ENCODE measurements at places on chromosomes 7 and 10. TPM values are rescaled to one million over a fixed set of nuclear protein-coding genes. Genes with fewer than 3 reads are reported as not detected.

DNA sequence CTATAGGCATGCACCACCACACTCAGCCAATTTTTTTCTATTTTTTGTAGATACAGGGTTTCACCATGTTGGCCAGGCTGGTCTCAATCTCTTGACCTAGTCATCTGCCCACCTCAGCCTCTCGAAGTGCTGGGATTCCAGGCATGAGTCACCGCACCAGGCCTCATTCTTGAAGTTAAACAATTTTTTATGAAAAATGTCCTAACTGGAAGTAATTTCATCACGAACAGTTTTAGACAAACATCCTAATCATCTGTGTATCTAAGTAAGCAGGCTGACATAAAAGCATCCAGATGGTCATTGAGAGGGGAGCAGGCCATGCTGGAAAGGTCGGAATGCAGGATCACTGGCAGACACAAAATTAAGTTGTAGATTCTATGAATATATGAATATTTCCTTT, 269.1 kb downstream of the ZMYND11 start:
- H3K27me3 ChIP-seq, result no peaks in the 10 kb centered on the region
- no peak overlapping the region for H3K4me3 ChIP-seq
- no peak for DNase-seq
- H3K36me3 ChIP-seq, result no peaks in the 10 kb centered on the region
- no peak overlapping the region for H3K27ac ChIP-seq

GRCh38 chr10:79081353-79082034, 12.7 kb downstream of the ZMIZ1 start:
- H3K27me3 ChIP-seq, result no peaks in the 10 kb centered on the region
- H3K4me1 ChIP-seq, result peaks cover 26% of the 10 kb centered on the region
- no peak overlapping the region for H3K4me3 ChIP-seq
- H3K27ac ChIP-seq, result no peak overlapping the region
- H3K36me3 ChIP-seq, result no peaks in the 10 kb centered on the region
- no peak for DNase-seq

GRCh38 chr7:44987996-44988395, 9.2 kb upstream of the MYO1G start:
- no peak overlapping the region for H3K4me3 ChIP-seq
- no peak for DNase-seq
- peaks cover 37% of the 10 kb centered on the region for H3K4me1 ChIP-seq

- no peaks in the 10 kb centered on the region for H3K27me3 ChIP-seq
- H3K27ac ChIP-seq, result no peak overlapping the region
- H3K4me1 ChIP-seq, result no peaks in the 10 kb centered on the region
Observed at GRCh38 chr10:76444034-76444800, 1012.8 kb downstream of the LRMDA start.

DNA sequence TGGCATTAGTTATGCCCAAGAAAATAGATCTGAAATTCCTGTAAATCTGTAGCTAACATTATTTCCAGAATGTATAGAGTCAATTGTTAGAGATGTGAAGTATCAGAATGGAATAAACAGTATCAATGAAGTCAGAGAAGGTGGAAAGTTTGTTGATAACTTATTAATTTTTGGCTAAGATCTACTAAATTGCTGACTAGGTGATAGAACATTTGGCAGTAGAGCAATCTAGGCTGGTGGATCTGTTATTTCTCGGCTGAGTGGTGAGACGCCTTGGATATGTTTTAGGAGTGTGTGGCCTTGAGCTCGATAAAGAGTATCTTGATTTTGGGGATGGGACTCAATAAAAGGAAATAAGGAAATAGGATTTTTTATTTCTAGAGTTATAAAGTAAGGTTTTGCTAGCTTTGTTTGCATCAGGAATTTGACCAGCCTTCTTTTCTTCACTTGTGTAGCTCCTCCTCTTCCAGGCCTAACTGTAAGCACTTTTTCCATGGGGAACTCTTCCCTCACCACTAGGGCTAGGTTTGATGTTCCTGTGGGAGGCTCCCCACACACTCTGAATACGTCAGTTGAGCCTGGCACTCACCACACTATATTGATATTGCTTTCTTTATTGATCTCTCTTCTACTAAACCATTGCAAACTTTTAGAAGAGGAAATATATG, 86.8 kb upstream of the CSTF2T start:
- no peak overlapping the region for H3K4me3 ChIP-seq
- H3K27me3 ChIP-seq, result no peaks in the 10 kb centered on the region
- no peak overlapping the region for H3K27ac ChIP-seq
- DNase-seq, result no peak
- H3K4me1 ChIP-seq, result no peaks in the 10 kb centered on the region

GRCh38 chr10:110704906-110705476, 60.9 kb downstream of the RBM20 start:
- no peak overlapping the region for H3K27ac ChIP-seq
- DNase-seq, result no peak
- no peaks in the 10 kb centered on the region for H3K36me3 ChIP-seq
- H3K27me3 ChIP-seq, result no peaks in the 10 kb centered on the region

DNA sequence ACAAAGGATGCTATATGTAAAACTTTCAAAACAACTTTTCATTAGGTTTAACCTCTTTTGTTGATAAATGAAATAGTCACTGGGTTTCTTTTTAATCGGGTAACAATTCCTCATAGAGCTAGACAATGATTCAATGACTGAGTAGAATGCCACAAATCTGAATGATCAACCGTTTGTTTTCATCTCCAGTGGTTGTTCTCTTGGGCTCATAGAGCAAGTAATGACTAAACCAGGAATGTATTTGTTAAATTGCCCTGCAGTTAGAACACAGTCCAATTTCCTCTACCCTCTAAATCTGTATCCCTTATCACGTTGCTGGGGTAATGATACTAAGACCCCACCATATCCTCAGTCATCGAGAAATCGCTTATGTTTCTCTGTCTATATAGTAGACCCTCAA, 40.0 kb downstream of the CNNM1 start:
- no peaks in the 10 kb centered on the region for H3K4me1 ChIP-seq
- H3K27me3 ChIP-seq, result no peaks in the 10 kb centered on the region
- H3K36me3 ChIP-seq, result no peaks in the 10 kb centered on the region
- no peak overlapping the region for H3K4me3 ChIP-seq

Gene LRMDA
- total RNA-seq, result not detected

DNA sequence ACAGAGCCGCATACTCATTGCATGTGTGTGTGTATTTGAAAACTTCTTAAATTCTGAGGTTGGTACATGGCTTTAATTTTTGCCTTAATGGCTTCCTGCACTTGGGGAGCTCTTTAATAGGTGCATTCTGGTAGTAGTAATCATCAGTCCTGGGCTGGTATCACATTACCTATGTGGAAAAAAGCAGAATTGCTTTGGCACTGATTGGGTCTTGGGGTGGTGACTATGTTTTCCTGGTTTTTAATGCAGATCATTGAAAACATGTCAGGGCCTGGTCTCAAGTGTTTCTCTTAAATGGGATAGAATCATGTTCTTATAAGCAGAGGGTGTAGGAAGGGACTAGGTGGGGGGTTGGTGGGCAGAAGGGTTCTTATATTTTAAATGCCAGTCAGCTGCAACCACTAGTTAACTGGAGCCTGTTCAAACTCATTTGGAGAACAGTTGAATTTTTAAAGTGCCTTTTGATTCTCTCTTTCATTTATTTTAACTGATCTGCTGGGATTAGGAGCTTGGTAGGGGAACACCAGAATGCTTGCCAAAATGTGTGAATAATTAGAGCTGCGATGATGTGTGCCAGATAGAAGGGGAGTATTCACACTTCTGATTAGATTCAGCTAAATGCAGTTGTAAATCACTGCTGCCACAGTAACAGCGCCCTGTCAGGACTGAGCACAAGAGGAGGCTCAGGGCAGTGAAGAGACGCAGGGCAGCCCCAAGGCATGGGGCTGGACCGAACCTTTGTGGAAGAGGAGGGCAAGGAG, 633.5 kb upstream of the GALNT17 start:
- no peaks in the 10 kb centered on the region for H3K4me1 ChIP-seq
- H3K36me3 ChIP-seq, result no peaks in the 10 kb centered on the region
- no peak overlapping the region for H3K4me3 ChIP-seq
- H3K27me3 ChIP-seq, result no peaks in the 10 kb centered on the region
- no peak overlapping the region for H3K27ac ChIP-seq

Measured in CD8-positive, alpha-beta memory T cell (primary cell).